NCI-H2081 (cell line): ENCODE measurements at places on chromosomes 4 and X.
A peak's percentile ranks its signal among the peaks of the same experiment; 100 is the strongest.

DNA sequence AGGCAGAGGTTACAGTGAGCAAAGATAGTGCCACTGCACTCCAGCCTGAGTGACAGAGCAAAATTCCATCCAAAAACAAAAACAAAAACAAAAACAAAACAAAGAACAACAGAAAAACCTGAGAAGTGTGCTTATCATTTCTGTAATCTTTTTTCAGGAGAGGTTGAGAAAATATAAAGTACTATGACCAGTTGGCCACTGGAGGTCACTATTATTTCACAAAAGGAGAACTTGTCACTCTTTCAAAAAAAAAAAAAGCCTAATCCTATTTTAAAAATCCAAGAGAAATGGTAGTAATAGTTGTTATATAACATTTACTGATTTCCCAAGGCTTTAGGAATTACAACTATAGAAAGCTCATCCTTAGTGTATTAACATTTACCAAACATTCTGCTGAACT lies 24.9 kb upstream of the RNF150 start:
- DNase-seq, result peak; percentile 5

DNA sequence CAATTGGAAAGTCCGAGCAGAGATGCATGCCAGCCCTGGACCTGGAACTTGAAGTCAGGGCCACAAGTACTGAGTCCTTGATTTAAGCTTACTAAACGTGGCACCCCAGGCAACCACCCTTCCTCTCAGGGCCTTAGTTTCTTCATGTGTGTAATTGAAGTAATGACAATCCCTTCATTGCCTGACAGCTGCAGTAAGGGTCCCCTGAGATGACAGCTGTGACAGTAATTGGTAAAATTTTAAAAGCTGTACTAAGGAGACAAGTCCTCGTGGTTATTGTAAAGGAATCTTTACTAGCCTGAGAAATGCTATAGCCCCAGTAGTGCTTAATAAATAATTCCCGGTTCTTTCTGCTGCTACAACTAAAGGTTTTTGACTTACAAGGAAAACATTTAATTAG lies 175.1 kb upstream of the RADX start:
- no peak for DNase-seq

DNA sequence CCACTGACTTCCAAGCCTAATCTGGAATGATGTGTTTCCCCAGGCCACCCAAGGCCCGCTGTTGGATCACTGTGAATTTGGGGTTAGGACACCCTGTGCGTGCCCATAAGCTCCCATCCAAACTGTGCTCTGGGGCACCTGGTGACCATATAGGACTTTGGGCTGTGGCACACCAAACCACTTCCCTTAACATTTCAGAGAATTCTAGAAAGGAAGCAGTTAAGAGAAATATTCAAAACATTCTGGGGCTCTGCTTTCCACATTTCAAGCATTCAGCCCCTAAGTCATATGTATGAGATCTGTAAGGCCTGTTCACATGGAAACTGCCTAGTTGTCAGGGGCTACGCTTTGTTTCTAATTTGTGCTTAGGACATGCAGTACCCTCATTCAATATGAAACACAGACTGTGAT lies 14.4 kb downstream of the VGLL1 start:
- no peak for DNase-seq

- no peak for DNase-seq
These were observed 25.3 kb downstream of the ARHGAP24 start for GRCh38 chr4:85500110-85500867.

DNA sequence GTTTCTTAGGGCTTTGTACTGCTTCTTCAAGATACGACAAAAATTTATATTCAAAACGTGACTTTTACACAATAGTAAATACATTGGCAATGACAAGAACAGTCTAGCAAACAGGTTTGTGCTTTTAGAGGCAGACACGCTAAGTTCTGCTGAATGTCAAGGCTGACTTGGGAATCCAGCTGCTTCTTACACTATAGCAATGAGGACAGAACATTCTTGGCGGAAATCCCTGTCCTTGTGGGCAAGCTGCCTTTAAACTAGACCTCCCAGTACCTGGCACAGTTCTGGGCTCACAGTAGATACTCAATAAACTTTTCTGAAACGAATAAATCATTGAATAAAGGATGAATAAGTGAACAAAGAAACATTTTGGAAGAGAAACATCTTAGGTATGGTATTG lies 148.2 kb downstream of the RASL11B start:
- no peak for DNase-seq

DNA sequence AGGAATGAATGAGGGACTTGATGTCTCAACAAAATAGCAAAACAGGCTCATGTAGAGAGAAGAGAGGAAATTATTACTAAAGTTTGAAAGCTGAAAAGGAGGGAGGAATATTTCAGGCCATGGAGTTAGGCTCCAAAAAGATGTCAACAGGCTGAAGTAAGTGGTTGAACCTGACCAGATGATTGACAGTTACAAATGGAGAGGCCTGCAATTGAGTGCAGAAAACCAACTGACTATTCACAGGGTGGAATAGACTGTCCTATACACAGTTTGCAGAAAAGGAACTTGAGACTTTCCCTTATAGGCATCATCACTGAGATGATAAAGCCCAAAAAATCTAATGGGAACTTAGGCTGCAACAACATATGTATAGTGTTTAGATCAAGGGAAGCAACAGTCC lies 233.3 kb downstream of the AR start:
- DNase-seq, result no peak

GRCh38 chr4:26013629-26014028 lies 99.6 kb downstream of the SMIM20 start:
- DNase-seq, result no peak

- DNase-seq, result no peak
These were observed 66.5 kb downstream of the TIGD2 start for GRCh38 chr4:89177807-89178206.

GRCh38 chr4:27245216-27245615 lies 384.6 kb downstream of the STIM2 start:
- no peak for DNase-seq

DNA sequence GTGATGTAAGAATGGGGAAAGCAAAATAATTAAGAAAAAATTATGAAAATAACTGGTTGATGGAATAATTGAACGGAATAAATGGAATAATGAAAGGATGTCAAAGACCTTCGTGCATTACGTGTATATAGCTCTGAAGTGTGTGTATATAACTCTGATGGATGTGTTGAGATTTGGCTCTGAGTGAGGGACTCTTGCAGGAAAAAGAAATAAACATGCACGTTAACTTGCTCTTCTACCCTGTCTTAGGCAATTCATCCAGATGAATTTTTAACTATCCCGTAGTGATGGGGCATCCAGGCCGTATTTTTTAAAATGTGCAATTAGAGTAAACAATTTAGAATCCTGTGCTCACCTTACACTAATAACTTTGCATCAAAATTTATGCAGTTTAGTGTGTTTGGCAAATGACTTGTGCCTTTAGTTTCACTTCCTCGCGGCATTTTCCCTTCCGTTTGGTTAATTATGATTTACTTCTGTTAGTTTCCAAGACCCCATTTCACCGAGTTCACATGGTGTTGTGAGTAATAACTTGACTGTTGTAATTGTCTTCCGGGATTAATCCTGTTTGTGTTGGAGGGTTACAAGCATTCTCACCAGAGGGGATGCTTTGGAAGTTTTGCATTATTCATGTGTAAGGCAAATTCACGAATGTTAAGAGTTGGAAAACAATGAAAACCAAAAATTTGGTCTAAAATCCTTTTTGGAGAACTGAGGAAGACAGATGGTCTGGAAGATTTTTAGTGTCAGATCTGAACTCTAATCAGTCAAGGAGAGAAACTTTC lies 256.5 kb upstream of the FAT1 start:
- no peak for DNase-seq

DNA sequence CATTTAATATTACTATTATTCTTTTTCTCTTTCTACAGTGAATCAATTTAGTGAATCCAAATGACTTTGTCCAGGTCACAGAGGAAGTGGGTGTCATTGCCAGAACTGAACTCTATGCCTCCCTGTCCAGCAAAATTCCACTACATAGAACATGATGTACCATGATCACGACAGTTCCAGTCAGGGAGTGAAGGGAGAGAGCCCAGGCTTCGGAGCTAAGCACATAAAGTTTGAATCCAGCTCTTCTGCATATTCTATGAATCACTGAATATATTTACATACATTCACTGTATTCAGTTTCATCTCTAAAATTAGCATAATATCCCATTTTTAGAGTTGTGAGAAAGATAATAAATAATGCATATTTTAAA lies 17.4 kb downstream of the ARHGEF38 start:
- DNase-seq, result no peak

GRCh38 chr4:18846313-18846712 lies 824.8 kb upstream of the LCORL start:
- no peak for DNase-seq

- DNase-seq, result no peak
These were observed 18.8 kb downstream of the PPP2R3B start for GRCh38 chrX:367866-368265.

DNA sequence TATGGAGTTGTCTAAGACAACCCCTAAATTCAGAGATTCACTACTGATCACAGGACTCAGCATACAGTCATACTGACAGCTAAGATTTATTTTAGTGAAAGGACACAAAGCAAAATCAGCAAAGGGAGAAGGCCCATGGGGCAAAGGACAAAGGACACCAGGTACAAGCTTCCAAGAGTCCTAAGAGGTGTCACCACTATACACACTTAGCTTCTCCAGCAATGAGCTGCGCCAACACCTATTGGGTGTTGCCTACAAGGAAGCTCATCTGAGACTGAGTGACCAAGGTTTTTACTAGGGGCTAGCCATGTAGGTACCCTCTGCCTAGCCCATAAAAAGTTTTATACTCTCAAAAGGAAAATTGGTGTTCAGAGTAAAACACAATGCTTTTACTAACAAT lies 55.4 kb upstream of the PABPC1L2A start:
- no peak for DNase-seq

DNA sequence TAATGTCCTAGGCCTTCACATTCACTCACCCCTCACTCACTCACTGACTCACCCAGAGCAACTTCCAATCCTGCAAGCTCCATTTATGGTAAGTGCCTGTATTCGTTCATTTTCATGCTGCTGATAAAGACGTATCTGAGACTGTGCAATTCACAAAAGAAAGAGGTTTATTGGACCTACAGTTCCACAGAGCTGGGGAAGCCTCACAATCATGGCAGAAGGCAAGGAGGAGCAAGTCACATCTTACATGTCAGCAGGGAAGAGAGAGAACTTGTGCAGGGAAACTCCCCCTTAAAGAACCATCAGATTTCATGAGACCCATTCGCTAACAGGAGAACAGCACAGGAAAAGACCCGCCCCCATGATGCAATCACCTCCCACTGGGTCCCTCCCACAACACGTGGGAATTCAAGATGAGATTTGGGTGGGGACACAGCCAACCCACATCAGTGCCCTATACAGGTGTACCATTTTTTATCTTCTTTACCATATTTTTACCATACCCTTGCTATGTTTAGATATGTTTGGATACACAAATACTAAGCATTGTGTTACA lies 18.2 kb upstream of the TLR1 start:
- DNase-seq, result no peak

- DNase-seq, result peak; percentile 1
These were observed at the start of gene APELA for GRCh38 chr4:164876700-164877324. TSS of gene APELA (plus strand) at chr4:164877178. CDS start at chr4:164877332, 154 bp downstream.

- no peak for DNase-seq
These were observed 8.3 kb downstream of the GAB3 start for GRCh38 chrX:154742613-154743012.

- DNase-seq, result no peak
These were observed 160.3 kb downstream of the AFAP1 start for GRCh38 chr4:7779432-7779768.

GRCh38 chr4:38281371-38282071 lies 321.3 kb downstream of the PTTG2 start:
- no peak for DNase-seq

DNA sequence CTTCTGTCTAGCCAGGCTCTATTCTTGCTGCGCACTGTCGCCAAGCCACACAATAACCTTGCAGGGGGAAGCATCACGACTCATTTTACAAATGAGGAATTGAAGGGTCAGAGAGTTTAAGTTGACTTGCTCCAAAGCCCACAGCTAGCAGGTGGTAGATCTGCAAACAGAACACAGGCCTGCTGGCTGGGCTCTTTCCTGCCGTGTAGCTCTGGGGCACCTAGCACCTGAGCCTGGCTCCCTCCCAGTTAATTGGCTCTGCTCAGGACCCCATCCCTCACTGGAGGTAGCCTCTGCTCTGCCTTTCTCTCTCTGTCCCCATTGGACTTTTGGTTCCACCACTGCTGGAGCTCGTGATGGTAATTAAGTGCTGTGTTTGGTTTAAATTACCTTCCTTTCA lies 98.5 kb downstream of the NSUN7 start:
- DNase-seq, result peak; percentile 99

GRCh38 chr4:84498935-84499623 lies at the start of gene NKX6-1:
TSS of gene NKX6-1 (minus strand) at chr4:84499292. CDS start at chr4:84498228, 1,064 bp downstream.
- peak; percentile 83 for DNase-seq

GRCh38 chr4:137651128-137651527 lies 118.8 kb upstream of the PCDH18 start:
- no peak for DNase-seq

DNA sequence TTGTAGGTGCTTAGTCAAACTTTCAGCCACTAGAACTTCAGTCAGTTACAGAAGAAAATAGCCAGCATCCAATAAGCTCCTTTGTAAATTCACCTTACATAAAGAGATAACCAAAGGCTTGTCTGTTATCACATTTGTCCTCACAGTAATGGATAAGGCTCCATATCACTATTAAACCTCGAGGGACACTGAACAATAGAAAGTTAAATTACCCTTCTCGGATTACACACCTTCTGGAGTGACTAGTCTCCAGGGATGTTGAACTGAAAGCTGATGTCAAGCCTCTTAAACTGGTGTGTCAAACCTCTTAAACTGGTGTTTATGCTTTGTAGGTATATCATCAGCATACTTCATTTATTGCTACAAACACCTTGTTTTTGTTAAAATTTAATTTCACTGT lies 639.0 kb downstream of the CENPC start:
- DNase-seq, result peak; percentile 62

GRCh38 chrX:120839491-120839890 lies 36.2 kb downstream of the CT47B1 start:
- no peak for DNase-seq

DNA sequence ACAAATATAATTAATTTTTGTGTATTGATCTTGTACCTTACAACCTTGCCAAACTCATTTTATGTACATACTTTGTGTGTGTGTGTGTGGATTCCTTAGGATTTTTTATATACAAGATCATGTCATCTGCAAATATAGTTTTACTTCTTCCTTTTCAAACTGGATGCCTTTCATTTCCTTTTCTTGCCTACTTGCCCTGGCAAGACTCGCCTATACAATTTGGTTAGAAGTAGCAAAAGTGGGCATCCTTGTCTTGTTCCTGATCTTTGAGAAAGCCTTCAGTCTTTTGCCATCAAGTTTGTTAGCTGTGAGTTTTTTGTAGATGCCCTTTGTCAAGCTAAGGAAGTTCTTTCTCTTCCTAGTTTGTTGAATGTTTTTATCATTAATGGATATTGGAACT lies 30.5 kb downstream of the RUFY3 start:
- DNase-seq, result no peak

DNA sequence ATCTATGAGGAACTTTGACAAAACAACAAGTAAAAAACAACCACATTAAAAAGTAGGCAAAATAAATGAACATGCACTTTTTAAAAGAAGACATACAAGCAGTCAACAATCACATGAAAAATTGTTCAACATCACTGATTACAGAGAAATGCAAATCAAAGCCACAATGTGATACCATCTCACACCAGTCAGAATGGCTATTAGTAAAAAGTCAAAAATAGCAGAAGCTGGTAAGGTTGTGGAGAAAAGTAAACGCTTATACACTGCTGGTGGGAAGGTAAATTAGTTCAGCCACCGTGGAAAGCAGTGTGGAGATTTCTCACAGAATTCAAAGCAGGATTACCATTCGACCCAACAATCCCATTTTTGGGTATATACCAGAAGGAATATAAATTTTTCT lies 17.0 kb upstream of the LNX1 start:
- no peak for DNase-seq
